Left renal pelvis (tissue), 4 donors: ENCODE measurements at places on chromosomes 6 and 20. TPM values are rescaled to one million over a fixed set of nuclear protein-coding genes. Genes with fewer than 3 reads are reported as not detected.

Gene OR12D3
- polyA plus RNA-seq: not detected

Gene KCNB1
- polyA plus RNA-seq: 0.63 TPM

Gene MYH7B
- 1.7 TPM for polyA plus RNA-seq

Gene RUNX2
- 9.5 TPM for polyA plus RNA-seq

Gene CDH4
- 5.8 TPM for polyA plus RNA-seq

Gene KCNQ5
- polyA plus RNA-seq: 0.79 TPM

Gene CLVS2
- polyA plus RNA-seq: 0.12 TPM

Gene KCNK16
- not detected for polyA plus RNA-seq

Gene CTCFL
- 1.5 TPM for polyA plus RNA-seq

Gene TMEM217
- polyA plus RNA-seq: 1.4 TPM

Gene PPP1R3G
- 2.4 TPM for polyA plus RNA-seq

Gene RSPH3
- polyA plus RNA-seq: 7.1 TPM

Gene PRPH2
- 1.8 TPM for polyA plus RNA-seq

Gene SLC16A10
- 27.0 TPM for polyA plus RNA-seq

Gene C6orf58
- polyA plus RNA-seq: 1.0 TPM
